ENCODE measurements at places on chromosomes 13 and 19.

DNA sequence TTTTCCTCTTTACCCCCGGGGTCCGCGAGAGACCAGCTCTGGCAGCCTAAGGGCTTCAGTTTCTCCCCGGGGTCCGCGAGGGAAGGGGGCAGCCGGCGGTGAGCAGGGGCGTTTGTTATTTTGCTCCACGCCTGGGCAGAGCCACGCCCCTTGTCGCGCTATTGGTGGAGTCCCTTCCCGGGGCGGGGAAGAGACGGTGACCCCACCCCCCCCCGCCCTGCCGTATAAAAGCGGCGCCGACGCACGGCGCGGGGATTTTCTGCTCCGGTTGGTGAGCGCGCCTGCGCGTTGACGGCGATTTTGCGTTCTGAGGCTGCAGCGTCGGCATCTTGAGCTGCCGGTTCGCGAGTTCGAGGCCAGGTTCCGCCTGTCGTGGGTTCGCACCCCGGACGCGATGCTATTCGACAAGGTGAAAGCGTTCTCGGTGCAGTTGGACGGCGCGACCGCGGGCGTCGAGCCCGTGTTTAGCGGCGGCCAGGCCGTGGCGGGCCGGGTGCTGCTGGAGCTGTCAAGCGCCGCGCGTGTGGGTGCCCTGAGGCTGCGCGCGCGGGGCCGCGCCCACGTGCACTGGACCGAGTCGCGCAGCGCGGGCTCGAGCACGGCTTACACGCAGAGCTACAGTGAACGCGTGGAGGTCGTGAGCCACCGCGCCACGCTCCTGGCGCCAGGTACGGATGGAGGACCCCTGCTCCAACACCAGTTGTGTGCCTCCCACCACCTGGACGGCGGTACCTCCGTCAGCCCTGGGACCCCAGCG lies at the start of gene ARRDC2:
Gene ARRDC2 (plus strand): TSS at position 254 of the 757 bp plus-strand sequence. CDS start 141 bp downstream, at position 395.
- peak; percentile 91 for DNase-seq

- no peak for DNase-seq
These were observed at the start of gene MEDAG for GRCh38 chr13:30905932-30906383. MEDAG (plus strand) TSS chr13:30906271; CDS start chr13:30906516, 245 bp downstream.

DNA sequence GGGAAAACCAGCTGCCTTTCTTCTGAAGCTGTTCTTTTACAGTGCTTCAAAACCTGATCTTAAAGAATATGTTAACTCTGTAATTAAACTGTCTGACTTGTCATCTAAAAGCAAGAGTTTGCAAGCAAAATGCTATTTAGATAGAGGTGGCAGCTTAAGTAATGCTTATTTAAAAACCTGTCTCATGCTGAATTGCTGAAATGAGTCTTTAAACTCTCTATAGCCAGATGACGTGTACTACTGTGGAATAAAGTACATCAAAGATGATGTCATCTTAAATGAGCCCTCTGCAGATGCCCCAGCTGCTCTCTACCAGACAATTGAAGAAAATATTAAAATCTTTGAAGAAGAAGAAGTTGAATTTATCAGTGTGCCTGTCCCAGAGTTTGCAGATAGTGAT lies 22.9 kb downstream of the ITM2B start:
- DNase-seq = no peak

DNA sequence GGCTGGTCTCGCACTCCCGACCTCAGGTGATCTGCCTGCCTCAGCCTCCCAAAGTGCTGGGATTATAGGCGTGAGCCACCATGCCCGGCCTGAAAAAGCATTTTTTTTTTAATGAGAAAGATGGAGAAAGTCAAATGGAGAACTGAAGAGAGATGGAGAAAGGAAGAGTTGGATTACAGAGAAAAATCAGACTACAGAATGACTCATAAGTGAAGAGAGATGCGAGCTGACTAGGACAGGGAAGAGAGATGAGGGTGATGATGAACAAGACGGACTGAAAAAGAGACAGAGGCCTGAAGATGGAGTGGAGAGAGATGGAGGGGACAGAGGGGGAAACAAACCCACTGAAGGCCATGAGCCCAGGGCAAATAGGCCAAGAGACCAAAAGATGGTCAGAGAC lies 1.5 kb downstream of the DHX34 start:
- DNase-seq = no peak

DNA sequence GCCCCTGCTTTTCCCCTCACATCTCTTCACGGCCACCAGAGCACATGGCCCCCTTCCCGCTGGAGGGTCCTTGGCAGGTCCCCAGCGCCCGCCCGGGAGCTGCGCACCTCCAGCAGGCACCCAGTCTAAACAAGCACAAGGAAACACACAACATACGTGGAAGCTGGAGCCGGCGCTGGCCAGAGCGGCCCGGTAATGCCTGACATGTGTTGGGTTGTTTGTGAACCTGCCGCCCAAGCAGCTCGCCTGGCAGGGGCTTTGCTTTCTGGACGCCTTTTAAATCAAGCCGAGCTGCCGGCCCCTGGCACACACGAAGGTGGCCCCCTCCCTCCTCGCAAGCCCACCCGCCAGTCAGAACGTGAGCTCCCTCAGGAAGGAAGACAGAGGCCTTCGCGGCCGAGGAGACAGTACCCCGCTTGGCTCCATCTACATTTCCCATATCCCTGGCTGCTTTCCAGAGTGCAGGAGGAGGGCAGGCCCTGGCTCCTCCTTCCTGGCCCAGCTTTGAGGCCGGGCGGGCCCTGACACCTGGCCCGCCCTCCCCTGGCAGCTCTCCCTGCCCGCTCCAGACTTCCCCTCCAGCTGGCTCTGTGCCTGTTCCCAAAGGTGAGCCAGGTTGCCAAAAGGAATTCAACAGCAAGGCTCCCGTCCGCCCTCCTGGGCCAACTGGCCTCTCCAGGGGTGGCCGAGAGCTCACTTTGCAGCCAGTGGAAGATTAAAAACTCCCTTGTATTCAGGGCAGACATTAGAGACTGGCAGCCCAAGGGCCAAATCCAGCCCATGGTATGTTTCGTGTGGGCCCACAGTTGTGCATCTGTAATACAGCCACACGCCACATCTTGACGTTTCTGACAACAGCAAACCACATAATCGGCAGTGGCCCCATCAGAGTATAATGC lies 28.7 kb downstream of the COMP start:
- no peak for DNase-seq

DNA sequence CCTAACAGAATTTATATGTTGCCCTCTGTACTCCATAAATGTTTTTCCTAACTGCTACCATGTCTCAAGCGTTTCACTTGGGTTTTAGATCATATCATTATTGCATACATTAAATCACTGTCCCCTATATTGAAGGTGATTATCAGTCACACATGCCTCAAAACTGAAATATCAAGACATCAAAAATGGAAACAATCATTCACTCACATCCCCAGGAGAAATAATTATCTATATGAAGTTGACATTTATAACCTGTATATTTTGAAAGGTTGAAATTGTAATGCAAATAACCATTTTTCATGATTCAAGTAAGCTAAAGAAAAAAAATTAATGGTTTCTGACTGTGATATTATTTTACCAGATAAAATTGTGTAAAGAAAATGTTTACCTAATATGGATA lies 1695.0 kb downstream of the SLITRK1 start:
- no peak for DNase-seq

- peak; percentile 76 for DNase-seq
These were observed 13.3 kb upstream of the MISP start for GRCh38 chr19:737591-738093.

GRCh38 chr19:16585094-16585801 lies 13.0 kb upstream of the SLC35E1 start:
- DNase-seq = no peak

DNA sequence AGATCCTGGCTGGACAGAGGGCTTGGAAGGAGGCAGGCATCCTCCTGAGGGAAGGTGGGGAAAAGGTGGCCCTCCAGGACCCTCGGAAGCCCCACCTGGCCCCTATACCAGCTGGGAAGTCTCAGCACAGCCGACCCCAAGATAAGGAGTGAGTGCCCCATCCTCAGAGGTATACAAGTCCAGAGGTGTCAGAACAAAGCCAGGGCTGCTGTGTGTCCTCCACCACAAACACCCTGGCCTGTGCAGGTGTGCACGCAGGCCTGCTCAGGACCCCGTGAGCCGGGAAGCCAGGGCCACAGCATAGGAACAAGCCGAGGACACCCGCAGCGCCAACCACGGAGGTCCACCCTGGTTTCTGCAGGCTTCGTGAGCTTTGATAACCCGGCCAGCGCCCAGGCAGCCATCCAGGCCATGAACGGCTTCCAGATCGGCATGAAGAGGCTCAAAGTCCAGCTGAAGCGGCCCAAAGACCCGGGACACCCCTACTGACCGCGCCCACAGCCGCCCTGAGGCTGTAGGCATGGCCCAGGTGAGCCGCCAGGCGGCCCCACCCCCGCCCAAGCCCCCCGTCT lies 68.6 kb downstream of the CELF5 start:
- no peak for DNase-seq

DNA sequence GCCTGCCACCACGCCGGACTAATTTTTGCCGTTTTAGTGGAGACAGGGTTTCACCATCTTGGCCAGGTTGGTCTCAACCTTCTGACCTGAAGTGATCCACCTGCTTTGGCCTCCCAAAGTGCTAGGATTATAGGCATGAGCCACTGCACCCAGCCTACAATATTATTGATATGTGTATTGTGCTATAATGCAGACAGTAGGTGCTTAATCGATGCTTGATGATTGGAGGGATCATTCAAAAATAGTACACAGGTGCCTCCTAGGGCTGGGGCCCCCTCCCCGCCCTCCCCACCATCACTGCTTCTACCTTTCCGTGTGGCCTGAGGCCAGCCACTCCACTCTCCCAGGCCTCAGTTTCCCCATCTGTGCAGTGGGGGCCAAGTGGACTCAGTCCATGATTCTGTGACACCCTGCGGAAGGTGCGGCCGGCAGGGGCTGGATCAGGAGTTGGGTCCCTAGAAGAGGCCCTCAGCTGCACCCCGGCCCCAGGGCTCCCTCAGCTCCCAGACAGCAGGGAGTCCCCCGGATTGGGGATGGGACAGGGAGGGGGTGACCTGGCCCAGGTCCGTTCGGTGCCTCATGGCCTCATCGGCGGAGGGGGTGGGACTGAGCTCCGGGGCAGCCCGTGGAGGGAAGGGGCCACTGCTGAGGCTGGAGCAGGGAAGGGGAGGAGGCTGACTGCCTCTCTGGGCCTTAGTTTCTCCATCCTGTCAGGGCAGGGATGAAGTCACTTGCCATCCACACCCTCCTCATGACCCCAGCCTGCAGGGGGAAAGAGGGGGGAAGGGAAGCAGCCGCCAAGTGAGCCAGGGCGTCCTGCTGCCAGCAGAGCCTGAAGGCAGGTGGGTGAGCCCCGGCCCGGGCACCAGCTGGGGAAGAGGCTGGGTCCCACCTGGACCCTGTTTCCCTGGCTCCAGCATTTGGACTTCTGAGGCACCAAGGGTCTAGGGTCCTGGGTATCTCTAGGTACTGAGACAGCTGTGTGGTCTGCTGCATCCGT lies 1.2 kb downstream of the ADAMTSL5 start:
- no peak for DNase-seq

GRCh38 chr19:33664744-33665143 lies 43.0 kb downstream of the CHST8 start:
- DNase-seq = no peak

DNA sequence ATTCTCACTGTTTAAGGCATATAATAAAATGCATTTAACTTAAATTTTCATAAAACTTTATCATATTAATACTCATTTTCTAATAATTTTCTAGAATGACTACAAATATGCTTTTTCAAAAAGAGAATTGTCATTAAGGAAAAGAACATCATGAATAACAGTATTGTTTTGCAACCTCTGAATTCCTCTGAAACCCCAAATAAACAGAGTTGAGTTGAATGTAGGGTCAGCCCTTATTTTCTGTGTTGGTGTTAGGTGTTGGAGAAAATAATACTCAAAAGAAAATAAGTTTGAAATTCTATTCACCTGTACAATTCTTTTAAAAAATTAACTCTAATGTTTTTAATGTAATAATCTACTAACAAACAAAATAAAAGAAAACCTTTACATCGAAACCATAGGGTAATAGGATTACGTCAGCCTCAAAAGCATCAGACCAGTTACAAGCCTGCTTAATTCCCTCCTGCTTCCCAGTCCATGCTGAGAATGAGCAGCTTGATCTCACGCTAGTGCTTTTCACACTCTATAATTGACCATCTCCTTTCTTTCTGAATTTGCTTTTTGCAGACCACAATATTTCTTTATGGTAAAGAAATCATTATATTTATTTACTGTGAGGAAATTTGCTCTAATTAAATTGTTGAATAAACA lies 160.9 kb downstream of the PCDH9 start:
- DNase-seq = no peak

- no peak for DNase-seq
These were observed 7.1 kb downstream of the ARID3A start for GRCh38 chr19:932648-933552.

DNA sequence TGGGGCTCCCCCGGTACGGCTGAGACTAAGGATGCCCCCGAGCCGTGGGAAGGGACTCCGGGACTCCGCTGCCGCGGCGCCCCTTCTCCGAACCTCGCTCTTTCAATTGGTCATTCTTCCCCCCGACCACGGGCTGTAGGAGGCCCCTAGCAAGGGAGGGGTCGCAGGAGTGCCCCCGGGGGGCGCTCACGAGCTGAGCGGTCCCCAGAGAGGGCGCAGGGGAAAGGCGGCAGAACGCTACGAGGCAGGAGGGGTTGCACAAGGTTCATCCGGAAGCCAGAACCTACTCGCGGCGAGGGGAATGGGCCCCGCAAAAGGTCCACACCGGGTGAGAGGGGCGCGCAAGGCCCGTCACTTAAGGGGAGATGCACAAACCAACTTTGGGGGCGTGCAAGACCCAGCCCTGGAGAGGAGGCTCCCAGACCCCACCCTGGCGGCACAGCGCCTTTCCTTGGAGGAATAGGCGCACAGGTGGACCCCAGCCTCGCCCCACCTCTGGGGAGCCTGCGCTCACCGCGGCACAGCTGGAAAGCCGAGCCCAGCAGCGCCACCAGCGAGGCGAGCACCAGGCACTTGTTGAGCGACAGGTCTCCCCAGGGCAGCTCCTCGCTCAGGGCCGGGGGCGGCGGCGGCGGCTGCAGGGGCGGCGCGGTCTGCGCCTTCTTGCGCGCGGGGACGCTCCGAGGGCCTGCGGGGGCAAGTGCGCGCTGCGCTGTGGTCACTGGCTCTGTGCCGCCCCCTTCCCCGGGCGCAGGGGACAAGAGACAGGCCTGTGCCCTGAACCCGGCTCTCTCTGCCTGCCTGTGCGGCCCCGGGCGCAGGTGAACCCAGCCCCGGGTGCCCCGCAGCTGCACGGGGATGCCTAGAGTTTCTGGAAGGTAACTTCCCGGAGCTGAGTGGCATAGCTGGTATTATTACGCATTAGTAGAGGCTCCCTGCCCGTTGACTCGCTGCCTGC lies 2.8 kb downstream of the JSRP1 start:
- no peak for DNase-seq

DNA sequence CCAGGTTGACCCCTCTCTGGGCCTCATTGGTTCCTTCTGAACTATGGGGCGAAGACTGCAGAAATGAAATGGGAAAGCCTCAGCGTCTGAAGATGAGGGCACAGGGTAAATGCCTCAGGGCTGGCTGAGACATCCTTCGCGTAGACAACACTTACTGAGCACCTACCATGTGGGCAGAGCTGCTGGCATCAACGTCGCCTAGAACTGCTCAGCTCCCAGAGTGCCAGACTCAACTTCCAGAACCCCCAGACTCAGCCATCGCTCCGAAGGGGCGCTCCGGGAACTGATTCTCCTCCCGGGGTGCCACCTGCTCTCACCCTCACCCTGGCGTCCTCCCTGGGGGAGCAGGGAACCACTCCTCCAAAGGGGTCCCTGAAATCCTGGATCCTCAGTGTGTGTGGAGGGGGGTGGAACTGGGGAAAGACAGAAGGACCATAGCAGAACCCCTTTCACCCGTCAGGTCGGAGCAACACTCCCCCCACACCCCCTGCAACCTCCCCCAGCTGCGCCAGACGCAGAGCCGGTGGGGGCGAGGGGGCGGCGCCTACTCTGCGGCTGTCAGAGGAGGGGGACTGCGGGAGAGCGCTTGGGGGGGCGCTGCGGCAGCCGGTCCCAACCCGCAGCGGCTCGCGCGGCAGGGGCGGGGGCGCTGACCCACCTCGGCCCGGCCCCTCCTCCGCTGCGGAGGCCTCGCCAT lies 8.2 kb upstream of the NFIC start:
- DNase-seq = no peak
